ENCODE measurements at places on chromosomes 3 and 15. TPM values are rescaled to one million over a fixed set of nuclear protein-coding genes. Genes with fewer than 3 reads are reported as not detected.

The PPP2R3A gene
- polyA plus RNA-seq: 3.3 TPM

DNA sequence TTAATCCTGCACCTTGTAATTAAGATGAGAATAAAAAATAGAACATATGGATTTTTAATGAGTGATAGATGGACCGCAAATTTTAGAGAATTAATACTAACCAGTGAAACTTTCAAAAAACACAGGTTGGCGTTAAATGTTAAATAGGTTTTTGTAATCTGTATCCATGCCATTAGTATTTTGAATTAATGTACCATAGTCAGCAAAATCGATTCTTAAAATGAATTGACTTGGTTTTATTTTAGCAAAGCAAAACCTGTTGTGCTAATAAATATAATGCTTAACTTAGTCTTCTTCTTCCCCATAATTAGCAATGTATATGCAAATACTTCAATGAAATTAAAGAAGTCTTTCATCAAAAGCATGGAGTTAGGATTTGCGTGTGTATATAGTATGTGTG, 63.1 kb downstream of the EPHA6 start:
- no peak for DNase-seq

GRCh38 chr3:30245858-30246622, 360.4 kb upstream of the TGFBR2 start:
- peak; percentile 17 for DNase-seq

DNA sequence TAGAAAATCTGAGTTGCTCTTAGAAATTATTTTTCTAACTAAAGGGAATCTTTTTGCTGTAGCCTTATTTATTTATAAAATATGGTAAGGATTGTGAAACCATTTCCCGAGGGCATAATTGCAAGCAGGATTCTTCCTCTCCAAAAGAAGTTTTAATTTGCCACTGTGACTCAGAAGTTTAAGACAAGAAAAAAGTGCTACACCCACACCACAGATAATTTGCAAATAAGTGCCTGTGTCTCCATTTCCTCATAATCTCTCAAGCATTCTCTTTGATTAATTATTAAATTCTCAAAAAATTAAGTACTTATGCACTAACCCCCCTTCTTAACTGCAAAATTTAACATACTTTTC, 43.6 kb downstream of the RASA2 start:
- DNase-seq: peak; percentile 73

GRCh38 chr15:27989427-27989826, 109.7 kb downstream of the OCA2 start:
- no peak for DNase-seq

GRCh38 chr3:172980849-172981248, 160.2 kb downstream of the SPATA16 start:
- peak; percentile 9 for DNase-seq

DNA sequence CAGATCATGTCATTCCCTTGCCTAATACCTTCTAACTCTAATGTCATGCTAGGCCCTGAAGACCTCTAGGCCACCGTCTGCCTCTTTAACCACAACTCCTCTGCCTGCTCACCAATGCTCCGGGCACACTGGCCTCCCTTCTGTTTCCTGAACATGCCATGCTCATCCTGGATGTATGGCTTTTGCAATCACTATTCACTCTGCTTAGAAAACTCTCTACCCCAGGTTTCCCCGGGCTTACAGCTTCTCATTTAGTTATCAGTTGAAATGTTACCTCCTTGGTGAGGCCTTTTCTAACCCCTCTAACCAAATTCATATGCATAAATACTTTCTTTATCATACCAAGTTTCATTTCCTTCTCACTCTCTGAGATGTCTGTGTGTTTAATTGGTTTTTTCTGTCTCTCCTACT, 727.8 kb upstream of the CFAP20DC start:
- no peak for DNase-seq

DNA sequence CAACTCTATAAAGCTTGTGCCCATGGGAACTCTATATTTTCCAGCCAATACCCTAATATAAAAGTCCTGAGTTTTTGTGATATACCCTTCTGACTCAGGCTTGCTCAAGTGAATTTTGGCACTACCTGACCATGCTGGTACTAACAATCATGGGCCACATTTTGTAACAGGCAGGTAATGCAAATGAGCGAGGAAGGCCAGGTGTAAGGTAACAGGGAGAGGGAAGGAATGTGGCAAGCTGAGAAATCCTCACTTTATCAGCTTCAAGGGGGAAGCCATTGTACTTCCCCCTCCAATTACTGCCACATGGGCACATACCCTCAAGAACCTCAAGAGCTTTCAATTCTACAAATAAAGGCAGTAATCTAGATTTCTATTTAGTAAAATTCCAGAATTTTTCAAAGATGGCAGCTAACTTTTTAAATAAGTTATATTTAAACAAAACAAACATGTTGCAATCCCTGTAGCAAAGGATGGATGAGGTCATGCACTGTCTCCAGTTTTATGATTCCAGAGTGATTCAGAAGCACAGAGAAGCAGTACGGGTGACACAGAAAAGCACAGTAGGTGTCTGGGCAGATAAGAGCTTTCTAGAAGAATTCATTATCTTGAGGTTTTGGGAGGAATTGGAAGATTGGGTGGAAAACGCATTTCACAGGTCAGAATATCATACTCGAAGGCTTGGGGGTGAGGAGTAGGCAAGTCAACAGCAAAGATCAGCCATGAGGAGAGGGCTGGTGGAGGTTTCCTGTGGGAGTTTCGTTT, 87.6 kb downstream of the FOXP1 start:
- no peak for DNase-seq

GRCh38 chr15:39587731-39588530, 7.1 kb downstream of the THBS1 start:
- peak; percentile 69 for DNase-seq

The APBA2 gene
- 5.7 TPM for polyA plus RNA-seq

GRCh38 chr3:37577697-37578096, 284.0 kb upstream of the CTDSPL start:
- DNase-seq: no peak

The FOXB1 gene
- polyA plus RNA-seq: not detected

The ARPIN gene
- 9.0 TPM for polyA plus RNA-seq

Data from endothelial cell of umbilical vein (primary cell).